ENCODE measurements at places on chromosomes 12 and 14.

GRCh38 chr12:47913081-47913480 lies 8.3 kb upstream of the VDR start:
- no peak for DNase-seq

DNA sequence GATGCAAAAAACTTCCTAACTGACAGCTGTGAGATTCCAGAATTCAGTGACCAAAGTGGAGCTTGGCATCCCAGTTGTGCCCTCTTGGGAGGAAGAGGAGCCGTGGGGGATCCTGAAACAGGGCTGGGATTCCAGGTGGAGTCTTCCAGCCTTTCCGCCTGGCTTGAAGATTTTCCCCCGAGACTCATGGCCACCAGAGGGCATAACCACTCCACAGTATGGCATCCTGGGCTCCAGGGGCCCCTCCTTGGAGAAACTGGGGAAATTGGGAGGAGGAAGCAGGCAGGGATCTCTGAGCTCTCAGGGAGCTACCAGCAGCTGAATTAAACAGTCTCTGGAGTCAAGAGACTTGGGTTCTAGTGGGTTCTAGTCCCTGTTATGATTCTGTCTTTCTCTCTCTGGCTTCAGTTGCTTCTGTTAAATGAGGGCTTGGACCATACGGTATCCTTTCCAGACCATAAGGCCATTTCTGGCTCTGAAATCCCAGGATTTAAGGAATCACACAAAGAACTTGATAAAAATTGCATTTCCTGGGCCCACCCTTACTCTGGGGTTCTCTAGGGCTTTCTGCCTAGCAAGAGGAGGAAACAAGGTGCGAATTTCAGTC lies 2.6 kb upstream of the TAMALIN start:
- no peak for DNase-seq

DNA sequence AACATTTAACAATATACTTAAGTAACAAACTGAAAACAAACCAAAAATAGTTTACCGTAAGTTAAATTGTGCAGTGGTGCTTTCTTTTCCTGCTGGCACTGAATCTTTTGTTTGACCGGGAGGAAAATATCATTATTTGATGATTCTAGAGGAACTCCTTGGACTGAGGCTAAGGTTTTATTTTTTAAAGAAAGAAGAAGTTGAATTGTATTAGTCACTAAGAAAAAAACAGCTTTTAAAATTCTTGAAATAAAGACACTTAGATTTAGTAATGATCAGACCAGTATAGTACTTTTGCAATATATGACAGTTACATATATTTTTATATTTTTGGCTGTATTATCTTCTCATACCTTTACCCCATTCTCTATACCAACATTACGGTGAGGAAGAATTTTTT lies 10.3 kb downstream of the MIS18BP1 start:
- no peak for DNase-seq

DNA sequence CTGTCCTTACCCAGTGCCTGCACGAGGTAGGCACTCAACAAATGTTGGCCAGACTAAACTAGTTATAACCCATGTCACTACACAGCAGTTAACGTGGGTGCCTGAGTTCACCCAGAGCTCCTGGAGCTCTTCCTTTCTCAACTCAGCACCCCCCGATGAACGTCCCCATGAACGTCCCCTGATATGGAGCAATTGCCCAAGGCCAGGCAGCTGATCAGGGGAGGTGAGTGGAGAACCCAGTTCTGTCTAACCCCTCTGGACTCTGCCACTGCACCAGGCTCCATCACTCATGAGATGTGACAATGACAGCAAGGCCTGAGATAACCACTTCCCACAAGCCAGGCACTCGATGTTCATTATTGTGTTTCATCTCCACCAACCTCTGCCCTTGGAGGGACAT lies 199.0 kb downstream of the BCL11B start:
- no peak for DNase-seq

- no peak for DNase-seq
Measured at GRCh38 chr14:74501135-74501614, 7.6 kb downstream of the ISCA2 start.

DNA sequence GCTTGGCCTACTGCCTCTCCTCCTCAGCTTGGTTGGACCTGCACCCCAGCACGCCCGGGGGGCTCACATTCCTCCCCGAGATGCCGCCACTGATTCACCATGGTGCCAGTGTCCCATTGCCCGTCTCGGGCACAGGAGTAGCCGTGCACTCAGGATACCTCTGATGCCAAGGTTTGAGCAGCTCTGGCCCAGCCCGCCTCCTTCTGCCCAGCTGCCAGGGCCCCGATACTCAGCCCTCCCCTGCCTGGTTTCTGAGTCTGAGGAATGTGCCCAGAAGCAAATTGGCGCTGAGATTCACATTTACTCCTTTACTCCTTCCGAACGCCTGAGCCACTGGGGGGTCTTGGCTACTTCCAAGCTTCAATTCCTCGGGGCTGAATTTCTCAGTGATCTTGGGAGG lies 63.5 kb downstream of the NINJ2 start:
- no peak for DNase-seq

GRCh38 chr14:50828721-50829488 lies 2.1 kb downstream of the NIN start:
- DNase-seq: no peak

GRCh38 chr12:43113135-43113534 lies 438.9 kb downstream of the ADAMTS20 start:
- no peak for DNase-seq

DNA sequence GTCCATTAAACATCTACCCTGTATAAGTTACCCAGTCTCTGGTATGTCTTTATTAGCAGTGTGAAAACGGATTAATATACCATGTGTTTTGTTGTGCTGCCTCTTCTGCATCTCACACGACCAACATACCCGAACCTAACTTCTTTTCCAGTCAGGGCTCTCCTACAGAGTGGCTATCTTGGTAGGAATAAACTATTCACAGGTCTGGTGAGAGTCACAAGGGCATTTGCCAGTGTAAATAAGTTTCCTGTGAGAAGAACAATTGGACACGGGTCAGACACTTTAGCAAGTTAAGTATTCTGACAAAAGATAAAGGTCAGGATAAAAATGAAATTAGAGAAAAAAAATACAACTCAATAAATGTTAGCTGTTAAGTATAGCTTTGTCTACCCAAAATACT lies 60.9 kb downstream of the MYF5 start:
- no peak for DNase-seq

GRCh38 chr12:2258025-2258424 lies 205.2 kb downstream of the CACNA1C start:
- DNase-seq: no peak

GRCh38 chr12:44317651-44318126 lies 481.8 kb downstream of the TMEM117 start:
- no peak for DNase-seq

DNA sequence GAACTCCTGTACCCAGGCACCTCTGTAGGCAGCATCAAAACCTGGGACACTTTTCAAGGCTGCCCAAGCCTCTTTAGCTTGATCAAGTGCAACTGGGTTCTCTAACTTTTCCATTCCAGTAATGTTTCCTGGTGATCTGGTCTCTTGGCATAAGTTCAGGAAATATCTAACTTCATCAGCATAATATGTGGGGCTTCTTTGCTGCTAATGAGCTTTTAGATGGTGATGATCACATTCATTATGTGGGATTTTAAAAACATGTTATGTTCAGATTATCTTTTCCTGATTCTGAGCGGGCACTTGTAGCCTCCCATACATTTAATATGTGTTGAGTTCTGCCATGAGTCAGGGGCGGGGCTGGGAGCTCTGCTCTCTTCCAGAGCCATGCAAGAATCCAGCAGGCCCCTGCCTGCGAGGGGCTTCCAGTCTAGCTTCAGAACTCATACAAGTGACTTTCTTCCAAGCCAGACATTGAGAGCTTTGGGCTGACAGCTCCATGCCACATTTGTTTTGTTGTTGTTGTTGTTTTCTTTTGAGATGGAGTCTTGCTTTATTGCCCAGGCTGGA lies 39.5 kb upstream of the RIN3 start:
- no peak for DNase-seq

- no peak for DNase-seq
Measured at GRCh38 chr12:120685522-120685921, 1.4 kb upstream of the MLEC start.

GRCh38 chr12:54341378-54342300 lies 16.7 kb downstream of the COPZ1 start:
- no peak for DNase-seq

DNA sequence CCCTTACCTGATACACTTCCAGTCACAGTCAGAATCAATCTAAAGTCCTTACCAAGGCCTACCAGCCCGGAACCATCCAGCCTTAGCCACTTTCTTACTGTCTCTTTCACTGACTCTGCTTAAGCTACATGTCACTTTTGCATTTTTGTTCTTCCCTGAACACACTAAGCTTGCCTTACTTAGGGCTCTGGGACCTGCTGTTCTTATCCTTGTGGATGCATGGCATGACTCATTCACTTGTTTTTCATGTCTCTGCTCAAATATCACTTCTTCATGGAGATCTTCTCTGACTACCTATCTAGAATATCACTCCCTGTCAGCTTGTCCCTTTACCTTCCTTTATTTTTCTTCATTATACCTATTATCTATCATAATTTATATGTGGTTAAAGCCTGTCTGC lies 65.6 kb upstream of the ZDHHC17 start:
- no peak for DNase-seq

- no peak for DNase-seq
Measured at GRCh38 chr12:3055026-3055703, 22.0 kb upstream of the TSPAN9 start.

DNA sequence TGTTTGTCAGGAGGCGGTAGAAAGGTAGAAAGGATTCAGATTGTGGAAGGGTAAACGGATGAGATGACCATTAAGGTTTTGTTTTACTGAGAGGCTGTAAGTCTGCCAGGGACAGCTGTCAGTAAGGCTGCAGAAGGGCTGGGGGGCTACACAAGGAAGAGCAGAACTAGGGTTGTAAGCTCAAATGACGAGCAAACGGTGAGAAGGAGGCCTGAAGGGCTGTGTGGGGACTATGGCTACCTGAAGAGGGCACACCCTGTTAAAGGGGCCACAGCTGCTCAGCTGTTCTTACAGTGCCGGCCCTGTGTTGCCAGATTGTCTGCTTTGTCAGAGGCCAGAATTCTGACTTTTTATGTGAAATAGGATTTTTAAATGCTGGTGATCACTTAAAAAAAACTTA lies 19.1 kb downstream of the VASH1 start:
- no peak for DNase-seq

DNA sequence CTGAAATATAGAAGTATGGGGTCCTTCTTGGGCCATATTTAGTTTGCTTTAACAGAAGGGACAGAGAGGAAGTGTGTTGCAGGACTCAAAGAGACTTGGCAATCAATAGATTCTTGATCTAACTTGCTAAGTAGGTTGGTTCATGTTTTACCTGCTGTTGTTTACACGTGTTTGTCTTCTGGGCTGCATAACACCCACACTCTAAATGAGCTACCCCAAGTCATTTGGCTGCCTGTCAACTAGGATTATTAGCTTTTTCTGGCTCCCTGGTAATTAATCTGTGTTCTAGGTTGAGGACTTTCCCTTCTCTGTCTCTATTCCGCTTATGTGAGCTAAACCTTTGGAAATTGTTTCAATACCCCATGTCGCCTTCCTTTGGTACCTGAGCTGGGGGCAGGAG lies 10.1 kb upstream of the TBPL2 start:
- no peak for DNase-seq

- no peak for DNase-seq
Measured at GRCh38 chr14:75784314-75784686, 123.3 kb downstream of the TTLL5 start.

DNA sequence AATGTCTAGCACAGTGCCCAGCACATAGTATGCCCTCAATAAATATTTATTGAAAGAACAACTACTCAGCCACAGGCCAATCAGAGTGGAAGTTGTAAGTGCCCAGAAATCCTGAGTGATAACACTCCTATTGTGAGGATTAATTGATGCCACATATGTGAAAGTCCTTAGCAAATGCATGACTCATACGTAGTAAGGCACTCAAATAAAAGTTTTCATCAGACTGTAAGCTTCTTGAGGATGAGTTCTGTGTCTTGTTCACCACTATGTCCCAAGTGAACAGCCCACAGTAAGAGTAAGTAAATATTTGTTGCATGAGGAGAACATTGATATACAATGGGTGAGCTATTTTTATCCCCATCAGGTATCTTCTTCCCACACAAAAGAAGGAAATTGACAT lies 24.7 kb upstream of the ANO6 start:
- no peak for DNase-seq

DNA sequence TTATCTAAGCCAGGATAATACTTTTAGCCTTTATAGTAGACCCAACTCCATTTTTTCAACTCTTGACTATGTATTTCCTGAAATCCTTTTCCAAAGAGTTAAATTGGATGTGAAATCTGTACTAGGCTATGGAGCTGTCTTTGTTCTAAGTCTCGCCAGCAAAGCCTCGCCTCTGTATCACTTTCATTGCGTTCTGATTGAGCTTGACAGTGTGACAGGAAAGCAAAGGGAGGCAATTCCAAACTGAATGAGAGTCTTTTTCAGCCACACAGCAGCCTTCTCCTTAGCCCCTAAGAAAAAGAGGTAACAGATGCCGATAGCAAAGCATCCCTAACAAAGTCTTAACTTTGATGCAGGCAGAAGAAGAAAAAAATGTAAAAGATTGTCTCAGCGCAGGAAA lies 154.6 kb upstream of the OTX2 start:
- DNase-seq: no peak

GRCh38 chr14:23704890-23705289 lies 68.7 kb downstream of the DHRS2 start:
- no peak for DNase-seq

GRCh38 chr14:80364274-80364673 lies 153.0 kb upstream of the DIO2 start:
- DNase-seq: no peak

- no peak for DNase-seq
Measured at GRCh38 chr12:107152315-107152714, 59.0 kb upstream of the CRY1 start.

DNA sequence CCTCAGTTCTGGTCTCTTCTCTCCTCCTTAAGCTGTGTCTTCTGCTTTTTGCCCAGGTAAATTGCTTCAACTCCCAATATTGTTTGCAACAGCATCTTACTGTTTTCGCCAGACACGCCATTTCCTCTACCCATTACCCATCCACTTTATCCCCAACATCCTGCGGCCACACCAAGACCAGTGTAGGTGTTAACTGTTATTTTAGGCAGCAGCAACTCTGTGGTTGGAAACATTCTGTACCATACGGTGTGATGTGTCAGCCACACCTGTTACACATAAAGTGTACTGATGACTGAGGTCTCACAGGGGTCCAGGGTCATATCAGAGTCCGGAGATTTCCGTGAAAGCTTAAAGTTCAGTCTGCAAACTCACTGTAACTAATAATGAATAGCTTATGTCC lies 21.8 kb upstream of the KLRD1 start:
- DNase-seq: peak; percentile 52

GRCh38 chr12:104763168-104763805 lies 194.8 kb downstream of the SLC41A2 start:
- no peak for DNase-seq

GRCh38 chr12:96502477-96502876 lies 13.1 kb downstream of the CFAP54 start:
- no peak for DNase-seq

Measured in stimulated activated CD8-positive, alpha-beta memory T cell treated with anti-CD3 and anti-CD28 coated beads, Interleukin-7, amount 100 ng/mL, for 4 hours (primary cell).